SIG-M5 (cell line): ENCODE measurements at places on chromosomes 4 and X.

GRCh38 chrX:51860679-51861078, 32.7 kb upstream of the MAGED1 start:
- DNase-seq, result no peak

DNA sequence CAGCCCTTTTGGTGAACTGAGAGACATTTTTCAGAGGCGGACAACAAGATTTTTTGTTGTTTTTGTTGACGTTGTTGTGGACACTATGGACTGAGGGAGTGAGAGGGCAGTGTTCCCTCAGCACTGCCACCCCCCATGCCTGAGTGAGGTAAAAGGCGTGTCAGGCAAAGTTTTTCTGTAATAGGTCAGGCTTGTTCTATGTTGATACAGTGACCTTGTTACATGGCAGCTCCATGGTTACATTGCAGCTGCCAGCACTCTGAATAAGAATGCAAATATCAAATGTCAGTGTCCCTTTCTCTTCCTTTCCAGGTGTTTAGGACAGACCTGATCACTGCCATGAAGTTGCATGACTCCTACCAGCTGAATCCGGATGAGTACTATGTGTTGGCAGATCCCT, 36.6 kb downstream of the JADE1 start:
- no peak for DNase-seq

- DNase-seq, result no peak
Measured at GRCh38 chrX:68417651-68418050, 15.6 kb downstream of the OPHN1 start.

DNA sequence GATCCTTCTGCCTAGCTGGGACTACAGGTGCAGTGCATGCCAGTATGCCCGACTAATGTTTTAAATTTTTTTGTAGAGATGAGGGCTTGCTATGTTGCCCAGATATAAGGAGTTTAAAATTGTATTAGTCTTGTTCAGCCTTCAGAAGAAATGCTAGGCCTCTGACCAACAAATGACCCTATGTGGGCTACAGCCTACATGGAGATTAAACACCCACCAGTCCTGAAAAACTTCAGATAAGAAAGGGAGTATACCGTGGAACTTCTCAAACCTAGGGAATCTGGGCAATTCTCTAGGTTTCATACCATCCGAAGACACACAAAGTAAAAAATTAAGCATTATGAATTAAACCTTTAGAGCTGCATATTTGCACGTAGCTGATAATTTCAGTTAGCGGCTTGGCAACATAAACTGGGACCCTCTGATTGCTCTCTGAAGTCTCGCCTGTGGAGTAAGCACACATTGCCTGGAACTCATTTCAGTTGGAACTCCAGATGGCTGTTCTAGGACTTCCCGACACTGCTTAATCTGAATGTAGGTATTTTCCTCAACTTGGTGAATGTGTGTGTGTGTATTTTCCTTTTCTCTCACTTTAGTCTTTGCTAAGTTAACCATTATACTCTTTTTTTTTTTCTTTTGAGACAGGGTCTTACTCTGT, 33.0 kb downstream of the MOB1B start:
- DNase-seq, result no peak

GRCh38 chrX:49039598-49040375, 3.4 kb downstream of the TFE3 start:
- DNase-seq, result peak; percentile 53

DNA sequence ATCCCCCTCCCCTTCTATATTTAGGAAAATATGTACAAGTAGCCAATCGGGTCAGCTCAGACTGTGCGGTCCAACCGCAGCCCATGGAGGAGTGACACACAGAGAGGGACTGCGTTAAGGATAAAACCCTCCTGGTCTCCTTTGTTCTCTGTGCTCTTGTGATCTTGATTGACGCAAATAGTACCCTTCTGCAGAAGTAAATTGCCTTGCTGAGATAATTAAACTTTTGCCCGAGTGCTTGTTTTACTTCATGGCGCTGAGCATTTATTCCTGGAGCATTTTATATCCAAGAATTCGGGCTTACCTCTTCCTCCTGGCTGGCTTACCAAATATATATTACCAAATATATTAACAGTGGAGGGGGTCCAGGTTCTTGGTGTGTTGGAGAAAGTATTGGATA, 184.2 kb downstream of the STAG2 start:
- no peak for DNase-seq

- DNase-seq, result no peak
Measured at GRCh38 chrX:39724544-39724943, 373.2 kb downstream of the BCOR start.

DNA sequence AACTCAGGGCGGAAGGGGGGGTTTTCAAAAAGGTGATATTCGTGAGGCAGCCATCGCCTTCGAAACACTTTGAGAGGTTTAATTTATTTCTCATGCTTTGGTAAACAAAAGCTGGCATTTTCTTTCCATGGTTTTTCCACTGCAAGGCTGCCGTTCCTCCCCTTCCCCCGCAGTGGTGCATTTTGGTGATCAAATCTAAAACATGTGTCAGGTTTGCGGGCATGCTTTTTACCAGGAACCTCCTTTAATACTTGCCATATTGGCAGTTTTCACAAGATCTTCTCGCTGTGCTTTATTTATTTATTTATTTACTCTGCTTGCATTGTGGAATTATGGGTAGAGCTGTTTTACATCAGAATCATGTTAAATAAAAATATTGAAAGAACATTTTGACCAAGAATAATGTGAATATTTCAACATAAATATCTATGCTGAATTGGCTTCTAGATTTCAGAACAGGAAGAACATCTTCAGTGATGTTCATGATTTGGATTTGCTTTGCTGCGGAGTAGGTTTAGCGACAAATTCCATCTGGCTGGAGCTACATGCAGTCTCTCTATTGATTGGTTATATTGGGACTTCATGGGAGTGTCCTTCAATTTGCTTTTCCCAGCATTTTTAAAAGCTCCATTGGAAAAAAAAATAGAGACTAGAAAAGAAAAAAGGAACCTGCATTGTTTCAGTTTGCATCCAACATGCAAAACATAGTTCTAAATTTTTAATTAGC, 54.4 kb downstream of the STOX2 start:
- DNase-seq, result no peak

GRCh38 chrX:74865725-74866124, 59.5 kb downstream of the NEXMIF start:
- no peak for DNase-seq

DNA sequence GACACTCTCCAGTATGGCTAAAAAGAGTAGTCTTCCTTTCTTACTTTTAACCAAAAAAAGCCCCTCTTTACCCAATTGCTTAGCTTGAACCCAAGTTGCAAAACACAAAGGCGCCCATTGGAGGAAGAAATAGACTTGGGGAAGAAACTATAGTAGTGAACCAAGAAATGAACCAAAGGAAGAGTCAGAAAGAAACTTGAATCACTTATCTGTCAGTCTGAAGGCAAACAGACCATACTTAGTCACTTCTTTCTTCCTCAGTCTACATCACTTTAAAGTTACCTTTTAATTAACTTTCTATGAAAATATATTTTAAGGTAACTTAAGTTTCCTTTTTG, 161.4 kb upstream of the GIMD1 start:
- no peak for DNase-seq

DNA sequence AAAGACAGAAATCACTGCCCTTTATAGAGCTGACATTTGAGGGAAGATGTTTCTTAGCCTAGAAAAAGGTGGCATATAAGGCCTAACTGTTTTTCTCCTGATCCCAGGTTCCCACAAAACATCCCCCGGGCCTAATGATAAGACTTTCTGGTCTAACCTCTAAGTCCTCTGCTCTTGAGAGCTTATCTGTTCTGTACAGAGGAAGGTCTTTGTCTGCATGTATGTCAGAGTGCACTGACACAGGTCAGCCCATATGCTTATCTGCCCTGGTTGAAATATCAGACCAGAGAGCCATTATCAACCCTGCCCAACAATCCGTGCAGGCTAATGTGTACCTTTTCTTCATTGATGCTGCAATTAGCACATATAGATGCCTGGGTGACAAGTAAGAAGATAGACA, 76.2 kb downstream of the ARHGEF9 start:
- no peak for DNase-seq

- DNase-seq, result no peak
Measured at GRCh38 chrX:34557733-34558132, 99.4 kb downstream of the TMEM47 start.

DNA sequence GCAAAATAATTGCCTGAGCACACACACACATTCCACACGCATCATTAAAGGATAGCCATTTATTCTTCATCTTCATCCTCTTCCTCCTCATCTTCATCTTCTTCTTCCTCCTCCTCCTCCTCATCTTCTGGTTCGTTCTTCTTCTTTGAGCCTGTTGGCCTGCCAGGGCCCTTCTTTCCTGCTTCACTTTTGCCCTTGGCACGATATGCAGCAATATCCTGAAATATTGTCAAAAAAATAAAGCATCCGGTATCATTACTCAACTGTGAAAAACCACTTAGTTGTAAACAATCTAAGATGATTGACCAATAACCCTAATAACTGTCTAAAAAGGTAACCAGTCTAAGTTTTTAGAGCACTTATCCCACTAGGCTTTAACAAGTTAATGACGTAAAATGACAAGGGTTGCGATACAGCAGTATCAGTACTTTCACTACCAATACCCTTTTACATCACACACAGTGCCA, 2.1 kb downstream of the HMGB2 start:
- no peak for DNase-seq

DNA sequence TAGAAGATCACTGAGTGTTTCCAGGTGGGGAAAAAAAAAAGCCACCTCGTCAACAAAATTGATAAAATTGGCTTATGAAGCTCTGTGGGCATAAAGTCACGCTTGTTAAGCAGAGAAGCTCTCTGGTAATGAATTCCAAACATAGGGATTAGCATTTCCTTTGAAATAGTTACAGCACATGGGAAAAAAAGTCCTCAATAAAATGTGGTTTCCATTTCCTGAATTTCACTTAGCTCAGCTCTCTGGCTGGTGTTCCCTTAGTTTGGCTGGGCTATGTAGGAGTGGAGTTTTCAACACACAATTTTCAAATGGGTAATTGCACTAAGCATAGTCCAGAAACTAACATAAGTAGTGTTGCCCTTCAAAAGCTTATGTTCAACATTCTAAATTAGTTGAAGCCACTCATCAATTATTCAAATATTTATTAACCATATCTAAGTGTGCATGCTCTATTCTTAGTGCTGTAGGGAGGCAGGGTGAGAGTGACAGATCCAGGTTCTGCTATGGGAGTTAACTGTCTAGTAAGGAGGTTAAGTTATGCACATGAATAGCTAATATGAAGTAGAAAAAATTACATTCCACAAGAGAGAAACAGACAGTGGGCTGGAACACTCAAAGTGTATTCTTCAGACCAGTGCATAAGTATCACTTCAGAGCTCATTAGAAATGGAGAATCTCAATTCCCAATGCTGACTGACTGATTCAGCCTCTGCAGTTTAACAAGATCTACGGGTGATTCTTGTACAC, 445.7 kb downstream of the SMARCA1 start:
- DNase-seq, result no peak

DNA sequence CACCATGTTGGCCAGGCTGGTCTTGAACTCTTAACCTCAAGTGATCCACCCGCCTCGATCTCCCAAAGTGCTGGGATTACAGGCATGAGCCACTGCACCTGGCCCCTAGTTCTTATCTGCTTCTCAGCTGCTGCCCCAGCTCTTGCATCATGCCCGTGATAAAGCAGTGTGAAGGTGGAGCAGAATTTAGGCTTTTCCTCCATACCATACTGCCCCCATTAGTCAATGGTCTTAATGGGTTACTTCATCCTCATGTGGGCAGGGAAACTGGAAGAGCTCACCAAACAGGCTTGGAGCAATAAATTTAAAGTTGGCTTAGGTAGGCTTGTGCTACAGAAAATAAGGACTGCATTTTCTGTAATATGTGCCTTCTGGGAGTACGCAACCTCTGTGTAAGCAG, 636.9 kb upstream of the BOD1L1 start:
- no peak for DNase-seq

DNA sequence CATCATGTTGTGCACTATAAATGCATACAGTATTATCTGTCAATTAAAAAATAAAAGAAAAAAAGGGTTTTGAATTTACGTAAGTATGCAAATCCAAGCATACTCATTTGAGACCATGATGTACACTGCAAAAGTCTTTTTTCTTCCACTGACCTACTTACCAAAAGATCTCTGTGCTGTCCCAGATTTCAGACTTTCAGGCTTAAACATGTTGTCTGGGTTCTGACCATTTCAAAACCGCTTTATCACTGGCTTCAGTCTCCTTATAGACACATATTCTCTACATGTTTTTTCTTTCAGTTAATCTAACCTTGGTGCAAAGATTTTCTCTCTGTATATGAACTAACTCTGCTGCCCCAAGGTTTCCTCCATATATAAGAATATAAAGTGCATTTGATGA, 58.6 kb upstream of the CXCL8 start:
- no peak for DNase-seq
